Activated CD4-positive, alpha-beta T cell treated with anti-CD3 and anti-CD28 coated beads, Interleukin-2, amount 10 ng/mL, durations not matched to agents 7 days and 5 days (primary cell): ENCODE measurements at places on chromosomes 3 and 15.

DNA sequence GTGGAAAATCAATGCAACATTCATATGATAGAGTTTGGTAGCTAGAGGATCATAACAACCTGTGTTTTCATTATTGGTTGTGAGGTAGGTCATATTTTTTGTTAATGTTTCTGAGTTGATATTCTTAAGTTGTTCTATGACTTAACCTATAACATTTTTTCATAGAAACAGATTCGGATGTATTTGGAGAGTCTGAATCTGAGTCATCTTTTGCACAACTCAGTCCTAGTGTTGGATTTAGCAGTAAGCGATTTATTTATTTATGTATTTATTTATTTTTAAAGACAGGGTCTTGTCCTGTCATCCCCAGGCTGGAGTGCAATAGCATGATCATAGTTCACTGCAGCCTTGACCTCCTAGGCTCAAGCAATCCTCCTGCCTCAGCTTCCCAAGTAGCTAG is 292.8 kb upstream of the ZNF717 start:
- DNase-seq, result no peak

GRCh38 chr3:13039213-13039896 is 33.9 kb downstream of the IQSEC1 start:
- no peak for DNase-seq

- no peak for DNase-seq
These were observed 110.8 kb downstream of the GREM1 start for GRCh38 chr15:32828507-32829186.

DNA sequence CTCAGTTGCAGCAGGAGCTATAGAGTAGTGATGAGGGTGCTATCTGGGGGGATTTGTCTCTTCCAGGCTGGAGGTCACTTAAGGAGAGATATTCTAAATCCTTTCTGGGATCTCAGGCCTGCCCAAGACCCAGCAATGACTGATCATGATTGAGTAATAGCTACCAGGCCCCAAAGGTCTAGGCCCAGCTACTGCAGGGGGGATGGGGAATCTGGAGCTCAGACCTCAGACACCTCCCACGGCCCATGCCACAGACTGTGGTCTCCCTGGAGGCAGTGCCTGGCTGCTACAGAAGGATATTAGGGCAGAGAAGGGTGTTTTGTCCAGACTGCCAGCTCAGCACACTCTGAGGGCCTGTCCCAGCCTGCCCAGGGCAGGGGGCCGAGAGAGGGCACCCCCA is 6.9 kb downstream of the SLC38A3 start:
- DNase-seq, result no peak

DNA sequence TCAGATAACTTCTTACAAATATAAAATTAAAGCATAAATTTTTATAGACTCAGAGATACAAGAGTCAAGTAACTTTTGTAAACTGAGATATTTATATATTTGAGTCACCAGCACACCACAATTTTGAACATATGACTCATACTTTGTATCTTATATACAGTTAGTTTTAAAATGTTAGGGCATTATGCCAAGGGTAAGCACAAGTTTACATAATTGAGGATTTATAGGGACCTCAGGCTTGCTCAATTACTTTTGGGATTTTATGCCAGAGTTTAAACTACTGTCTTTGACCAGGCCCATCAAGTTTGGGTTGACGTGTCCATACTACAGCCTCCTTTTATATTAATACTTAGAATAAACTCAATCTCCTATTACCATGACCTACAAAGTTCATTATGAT is 7.4 kb upstream of the FGF7 start:
- no peak for DNase-seq

DNA sequence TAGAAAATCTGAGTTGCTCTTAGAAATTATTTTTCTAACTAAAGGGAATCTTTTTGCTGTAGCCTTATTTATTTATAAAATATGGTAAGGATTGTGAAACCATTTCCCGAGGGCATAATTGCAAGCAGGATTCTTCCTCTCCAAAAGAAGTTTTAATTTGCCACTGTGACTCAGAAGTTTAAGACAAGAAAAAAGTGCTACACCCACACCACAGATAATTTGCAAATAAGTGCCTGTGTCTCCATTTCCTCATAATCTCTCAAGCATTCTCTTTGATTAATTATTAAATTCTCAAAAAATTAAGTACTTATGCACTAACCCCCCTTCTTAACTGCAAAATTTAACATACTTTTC is 43.6 kb downstream of the RASA2 start:
- DNase-seq, result no peak
